ENCODE measurements at places on chromosomes 3 and 15. TPM values are rescaled to one million over a fixed set of nuclear protein-coding genes. Genes with fewer than 3 reads are reported as not detected.

SNURF gene
- total RNA-seq = not detected

BRK1 gene
- total RNA-seq = 58.1 TPM

SLC27A2 gene
- not detected for total RNA-seq

FAM107A gene
- 40.7 TPM for total RNA-seq

RTP1 gene
- not detected for total RNA-seq

FBXL22 gene
- total RNA-seq = not detected

TMEM212 gene
- not detected for total RNA-seq

TMEM207 gene
- not detected for total RNA-seq

KCNMB2 gene
- not detected for total RNA-seq

DZIP1L gene
- 14.9 TPM for total RNA-seq

HIGD2B gene
- not detected for total RNA-seq

WDR93 gene
- total RNA-seq = not detected

ICE2 gene
- 26.2 TPM for total RNA-seq

CTXN2 gene
- not detected for total RNA-seq

CRABP1 gene
- total RNA-seq = not detected

NPHP3 gene
- 13.8 TPM for total RNA-seq

Measured in MG63 (cell line).